PC-3 (cell line): ENCODE measurements at places on chromosomes 7 and 10. TPM values are rescaled to one million over a fixed set of nuclear protein-coding genes. Genes with fewer than 3 reads are reported as not detected.

- no peaks in the 10 kb centered on the region for H3K36me3 ChIP-seq
- H3K4me3 ChIP-seq: no peak overlapping the region
- H3K27me3 ChIP-seq: no peaks in the 10 kb centered on the region
- H3K4me1 ChIP-seq: peaks cover 64% of the 10 kb centered on the region
Observed at GRCh38 chr7:121079425-121080169, 91.1 kb downstream of the CPED1 start.

GRCh38 chr10:110058212-110058611 is 50.4 kb downstream of the ADD3 start:
- H3K27me3 ChIP-seq: no peaks in the 10 kb centered on the region
- no peak for DNase-seq
- H3K36me3 ChIP-seq: no peaks in the 10 kb centered on the region
- H3K4me1 ChIP-seq: no peaks in the 10 kb centered on the region
- H3K4me3 ChIP-seq: no peak overlapping the region

- no peaks in the 10 kb centered on the region for H3K4me1 ChIP-seq
- no peaks in the 10 kb centered on the region for H3K27me3 ChIP-seq
- H3K4me3 ChIP-seq: no peak overlapping the region
- H3K36me3 ChIP-seq: no peaks in the 10 kb centered on the region
- DNase-seq: no peak
- H3K27ac ChIP-seq: no peak overlapping the region
Observed at GRCh38 chr10:86164174-86164774, 202.3 kb downstream of the GRID1 start.

DNA sequence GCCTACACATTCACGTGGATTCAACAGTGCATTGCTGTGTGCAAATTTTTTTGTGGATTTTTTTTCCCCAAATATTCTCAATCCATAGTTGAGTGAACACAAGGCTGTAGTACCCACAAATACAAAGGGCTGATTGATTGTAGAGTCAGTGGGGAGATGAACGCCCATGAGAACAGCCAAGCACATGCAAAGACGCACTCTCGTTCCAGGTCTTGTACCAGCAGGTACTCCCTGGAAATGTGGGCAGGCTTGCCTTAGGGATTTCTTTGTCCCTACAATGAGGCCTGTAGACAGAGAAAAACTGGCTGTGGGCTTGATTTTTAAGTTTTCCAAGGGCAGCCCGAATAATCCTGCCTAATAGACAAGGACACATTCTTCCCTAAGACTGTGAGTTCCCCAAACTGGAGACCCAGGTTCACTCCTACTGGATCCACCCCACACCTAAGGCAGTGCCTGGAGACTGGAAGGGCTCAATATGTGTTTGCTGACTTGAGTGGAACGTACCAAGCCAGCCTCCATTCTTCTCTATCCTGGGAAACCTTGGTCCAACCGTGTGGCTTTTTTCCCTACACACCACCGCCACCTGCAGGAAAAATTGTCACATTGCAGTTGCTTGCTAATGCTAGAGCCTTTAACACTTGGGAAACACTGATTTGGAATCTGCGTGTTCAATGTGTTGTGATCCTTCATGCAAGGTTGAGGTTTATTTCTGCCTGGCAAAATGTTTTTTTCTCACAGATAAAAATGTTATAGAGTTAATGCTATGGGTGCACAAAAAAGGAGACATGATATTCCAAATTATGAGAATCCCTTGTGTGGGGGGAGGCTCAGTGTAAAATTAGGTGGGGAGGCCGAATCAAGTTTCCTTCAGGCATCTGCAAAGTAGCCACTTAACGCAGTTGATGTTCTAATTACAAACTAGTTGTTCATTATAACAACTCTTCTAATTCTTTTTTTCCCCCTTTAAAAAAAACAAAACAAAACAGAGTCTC is 49.3 kb downstream of the PPP1R17 start:
- H3K27ac ChIP-seq: no peak overlapping the region
- peak; percentile 79 for DNase-seq
- no peaks in the 10 kb centered on the region for H3K36me3 ChIP-seq
- no peaks in the 10 kb centered on the region for H3K4me1 ChIP-seq
- H3K4me3 ChIP-seq: no peak overlapping the region

Gene C10orf62
- total RNA-seq: not detected in 2 replicates

Gene HECW1
- total RNA-seq: 3.0 and 3.6 TPM in 2 replicates

Gene HMX2
- total RNA-seq: not detected in 2 replicates
